ENCODE measurements at places on chromosomes 5 and 9.
A peak's percentile ranks its signal among the peaks of the same experiment; 100 is the strongest.

DNA sequence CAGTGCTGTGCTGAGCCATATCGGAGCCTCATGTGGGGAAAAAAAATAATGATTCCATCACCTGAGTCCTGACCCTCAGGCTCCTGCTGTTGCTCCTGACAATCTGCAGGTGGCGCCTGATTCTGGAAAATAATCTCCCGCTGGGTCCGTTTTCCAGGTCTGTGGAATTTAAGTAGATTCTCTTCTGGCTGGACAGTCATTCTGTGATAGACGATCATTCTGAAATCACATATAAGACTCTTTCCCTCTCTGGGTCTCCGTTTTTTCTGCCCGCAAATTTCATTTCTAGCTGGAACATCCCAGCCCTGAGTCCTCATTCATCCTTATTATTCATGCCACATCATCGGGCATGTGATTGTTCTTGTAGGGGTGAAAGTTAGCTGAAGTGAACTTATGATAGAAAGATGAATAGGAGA lies 22.1 kb upstream of the STXBP1 start:
- DNase-seq: peak; percentile 66

- no peak for DNase-seq
These were observed 495.2 kb downstream of the GADD45G start for GRCh38 chr9:90100014-90100413.

DNA sequence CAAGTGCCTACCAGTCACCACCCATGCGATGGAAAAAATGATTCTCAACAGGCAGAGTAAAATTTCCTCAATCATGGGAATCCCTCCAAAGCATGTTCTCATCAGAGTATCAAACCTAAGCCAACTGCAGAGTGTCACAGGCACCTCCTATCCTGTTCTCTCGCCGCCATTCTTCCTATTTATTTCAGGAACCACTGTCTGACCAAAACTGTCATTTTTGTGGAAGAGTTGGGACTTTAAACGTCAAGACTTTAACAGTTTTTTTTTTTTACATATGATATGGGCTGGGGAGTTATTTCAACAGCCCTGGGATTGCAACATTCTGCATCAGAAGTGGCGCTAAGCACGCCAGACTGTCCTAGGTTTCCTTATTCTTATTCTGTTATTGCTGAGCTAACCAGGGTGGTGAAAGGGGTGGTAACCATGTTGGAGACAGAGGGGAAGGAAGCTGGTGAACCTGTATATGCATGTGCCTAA lies 29.5 kb downstream of the PFDN1 start:
- DNase-seq: no peak

- DNase-seq: no peak
These were observed 76.7 kb downstream of the STRBP start for GRCh38 chr9:123191680-123192079.

DNA sequence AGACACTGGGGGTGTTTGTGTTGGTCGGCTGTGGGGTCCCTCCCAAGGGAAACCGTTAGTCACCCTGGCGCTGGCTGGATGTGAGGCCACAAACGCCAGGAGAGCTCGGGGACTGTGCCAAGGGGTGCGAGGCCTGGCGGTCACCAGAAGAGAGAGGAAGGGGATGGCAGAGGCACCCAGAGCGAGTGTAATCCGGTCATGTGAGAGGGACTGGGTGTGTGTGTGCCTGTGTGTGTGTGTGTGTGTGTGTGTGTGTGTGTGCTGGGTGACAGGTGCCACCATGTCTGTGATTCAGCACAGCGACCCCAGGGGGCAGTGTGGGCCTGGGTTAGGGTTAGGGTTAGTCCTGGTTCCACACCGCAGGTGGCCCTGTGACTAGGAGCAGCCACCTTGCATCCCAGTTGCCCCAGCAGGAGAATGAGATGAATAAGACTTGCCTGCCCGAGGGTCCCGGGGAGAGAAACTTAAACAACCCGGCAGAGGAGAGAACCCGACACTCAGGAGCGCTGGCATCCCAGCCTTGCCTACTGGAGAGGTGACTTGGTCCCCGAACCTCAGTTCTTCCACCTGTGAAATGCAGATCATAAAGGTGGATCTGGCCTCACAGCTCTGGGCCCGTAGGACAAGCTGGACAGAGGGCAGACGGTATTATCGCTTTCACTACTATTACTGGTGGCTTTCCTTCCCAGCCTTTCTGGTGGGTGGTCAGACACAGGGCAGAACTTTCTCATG lies 1.4 kb upstream of the ADAMTSL2 start:
- peak; percentile 59 for DNase-seq

GRCh38 chr5:133824661-133825254 lies 143.7 kb downstream of the C5orf15 start:
- DNase-seq: no peak

GRCh38 chr5:131754363-131754762 lies 42.5 kb downstream of the FNIP1 start:
- DNase-seq: no peak

- DNase-seq: no peak
These were observed 5.1 kb downstream of the CNOT8 start for GRCh38 chr5:154863291-154864080.

DNA sequence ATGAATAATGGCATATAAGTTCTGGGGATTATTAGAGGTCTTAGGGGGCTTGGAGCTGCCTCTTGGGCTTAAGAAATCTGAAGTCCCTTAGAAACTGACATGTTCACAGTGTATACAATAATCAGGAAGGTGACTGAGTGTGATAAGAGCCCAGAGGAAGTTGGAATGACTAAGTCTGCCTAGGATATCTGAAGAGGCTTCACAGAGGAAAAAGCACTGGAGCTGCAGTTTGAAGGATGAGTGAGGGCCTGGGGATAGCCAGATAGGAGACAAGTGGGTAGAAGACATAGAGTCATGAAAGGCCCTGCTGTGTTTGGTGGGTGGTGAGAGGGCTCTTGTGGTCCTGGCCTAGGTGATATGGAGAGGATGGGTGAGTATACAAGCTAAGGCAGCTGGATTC lies 8.8 kb downstream of the NEUROG1 start:
- no peak for DNase-seq

- DNase-seq: no peak
These were observed 31.1 kb upstream of the ANKRD18A start for GRCh38 chr9:38651400-38652042.

GRCh38 chr9:130166399-130166798 lies 5.8 kb upstream of the NCS1 start:
- DNase-seq: no peak

DNA sequence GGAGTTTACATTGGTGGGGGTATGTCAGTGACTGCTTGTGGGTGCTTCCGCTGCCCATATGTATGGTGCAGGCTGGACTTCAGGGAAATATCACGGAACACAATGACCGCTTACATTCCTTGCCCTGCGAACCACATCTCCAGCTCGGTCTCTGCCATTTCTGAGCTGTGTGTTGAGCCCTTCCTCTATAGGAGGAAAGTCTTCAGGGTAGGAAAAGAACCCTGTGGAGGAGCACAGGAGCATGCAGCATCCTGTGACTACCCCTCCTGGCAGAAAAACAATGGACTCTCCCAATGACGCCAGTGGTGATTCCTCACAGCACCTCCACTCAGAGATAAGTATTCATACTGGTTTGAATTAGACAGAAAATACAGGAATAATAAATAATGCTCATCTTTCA lies 276.8 kb upstream of the MAP3K1 start:
- no peak for DNase-seq

- DNase-seq: no peak
These were observed 95.3 kb upstream of the GNA14 start for GRCh38 chr9:77743386-77743785.

- DNase-seq: no peak
These were observed 646 bp downstream of the CARNMT1 start for GRCh38 chr9:75027187-75028107.

DNA sequence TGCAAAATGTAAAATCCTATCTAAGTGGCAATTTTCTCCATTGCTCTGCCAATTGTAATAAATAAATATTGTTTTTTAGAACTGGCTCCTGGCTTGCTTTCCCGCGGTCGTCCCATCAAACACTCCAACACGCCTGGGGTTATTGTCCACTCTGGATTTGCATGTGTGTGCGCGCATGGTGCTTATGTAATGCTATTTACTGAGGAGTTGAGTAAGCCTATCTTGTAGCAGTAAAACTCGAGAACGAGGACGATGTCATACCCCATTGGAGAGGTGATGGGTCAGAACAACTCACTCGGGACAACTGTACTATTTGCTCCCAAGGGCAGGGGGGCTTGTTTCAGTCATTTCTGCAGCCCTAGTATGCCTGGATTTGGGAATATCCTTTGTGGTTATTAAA lies 220.9 kb downstream of the PAX5 start:
- no peak for DNase-seq

DNA sequence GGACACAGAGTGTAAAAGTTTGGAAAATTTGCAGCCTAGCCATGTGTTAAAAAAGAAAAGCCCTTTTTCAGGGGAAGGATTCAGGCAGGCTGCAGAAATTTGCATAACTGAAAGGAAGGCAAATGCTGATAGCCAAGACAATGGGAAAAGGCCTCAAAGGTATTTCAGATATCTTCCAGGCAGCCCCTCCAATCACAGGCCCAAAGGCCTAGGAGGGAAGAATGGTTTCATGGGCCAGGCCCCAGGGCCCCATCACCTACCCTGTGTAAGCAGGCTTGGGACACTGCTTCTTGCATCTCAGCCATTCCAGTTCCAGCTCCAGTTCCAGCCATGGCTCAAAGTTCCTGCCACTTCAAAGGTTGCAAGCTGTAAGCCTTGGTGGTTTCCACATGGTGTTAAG lies 4.8 kb downstream of the S100Z start:
- no peak for DNase-seq

- no peak for DNase-seq
These were observed 1.6 kb downstream of the NTNG2 start for GRCh38 chr9:132163457-132163875.

- DNase-seq: peak; percentile 41
These were observed 41.2 kb upstream of the CTSL start for GRCh38 chr9:87684627-87685219.

GRCh38 chr5:172999372-172999973 lies 15.9 kb downstream of the ATP6V0E1 start:
- no peak for DNase-seq

GRCh38 chr9:135708164-135708563 lies 6.2 kb downstream of the KCNT1 start:
- no peak for DNase-seq

- no peak for DNase-seq
These were observed 32.1 kb upstream of the CLINT1 start for GRCh38 chr5:157890836-157891597.
